ENCODE measurements at places on chromosomes 2 and 18.

GRCh38 chr2:85577386-85578242 is at the start of gene VAMP8:
Gene VAMP8 (plus strand): TSS chr2:85577586. CDS start chr2:85577647, 61 bp downstream.
- DNase-seq, result peak; percentile 53

GRCh38 chr2:43541165-43541564 is 54.7 kb downstream of the THADA start:
- DNase-seq, result no peak

DNA sequence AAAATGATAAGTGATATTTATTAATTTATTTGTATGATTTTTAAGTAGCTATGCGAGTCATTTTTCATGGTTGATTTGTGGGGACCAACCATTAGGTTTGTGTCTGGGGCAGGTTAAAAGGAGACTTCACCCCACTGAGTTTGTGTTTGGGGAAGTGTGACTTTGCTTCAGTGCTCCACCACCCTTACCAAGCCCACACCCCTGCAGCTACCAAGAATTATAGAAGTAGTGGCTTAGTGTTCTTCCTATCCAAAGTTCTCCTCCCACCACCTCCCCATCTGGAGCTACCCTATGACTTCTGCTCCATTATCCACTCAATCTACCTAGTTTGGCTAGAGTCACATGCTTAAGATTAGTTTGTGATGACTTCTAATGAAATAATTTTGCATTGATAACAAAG is 182.1 kb upstream of the ZEB2 start:
- DNase-seq, result no peak

- DNase-seq, result no peak
Measured at GRCh38 chr2:9441556-9441955, 18.1 kb downstream of the CPSF3 start.

GRCh38 chr2:157290525-157290924 is 33.0 kb downstream of the GALNT5 start:
- no peak for DNase-seq

DNA sequence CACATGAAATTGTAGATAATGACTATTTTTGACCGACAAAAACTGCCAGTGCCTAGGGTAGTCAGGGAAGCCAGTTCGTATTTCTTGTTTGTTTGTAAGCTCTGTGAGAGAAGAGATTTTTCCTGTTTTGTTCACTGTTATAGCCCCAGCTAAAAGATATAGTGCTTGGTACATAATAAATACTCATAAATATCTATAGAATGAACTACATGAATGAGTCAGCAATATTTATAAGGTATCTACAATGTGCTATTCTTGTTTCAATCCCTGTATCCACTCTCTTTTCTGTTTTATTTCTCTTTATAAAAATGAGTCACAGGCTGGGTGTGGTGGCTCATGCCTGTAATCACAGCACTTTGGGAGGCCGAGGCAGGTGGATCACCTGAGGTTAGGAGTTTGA is 275.6 kb upstream of the FANCL start:
- DNase-seq, result no peak

DNA sequence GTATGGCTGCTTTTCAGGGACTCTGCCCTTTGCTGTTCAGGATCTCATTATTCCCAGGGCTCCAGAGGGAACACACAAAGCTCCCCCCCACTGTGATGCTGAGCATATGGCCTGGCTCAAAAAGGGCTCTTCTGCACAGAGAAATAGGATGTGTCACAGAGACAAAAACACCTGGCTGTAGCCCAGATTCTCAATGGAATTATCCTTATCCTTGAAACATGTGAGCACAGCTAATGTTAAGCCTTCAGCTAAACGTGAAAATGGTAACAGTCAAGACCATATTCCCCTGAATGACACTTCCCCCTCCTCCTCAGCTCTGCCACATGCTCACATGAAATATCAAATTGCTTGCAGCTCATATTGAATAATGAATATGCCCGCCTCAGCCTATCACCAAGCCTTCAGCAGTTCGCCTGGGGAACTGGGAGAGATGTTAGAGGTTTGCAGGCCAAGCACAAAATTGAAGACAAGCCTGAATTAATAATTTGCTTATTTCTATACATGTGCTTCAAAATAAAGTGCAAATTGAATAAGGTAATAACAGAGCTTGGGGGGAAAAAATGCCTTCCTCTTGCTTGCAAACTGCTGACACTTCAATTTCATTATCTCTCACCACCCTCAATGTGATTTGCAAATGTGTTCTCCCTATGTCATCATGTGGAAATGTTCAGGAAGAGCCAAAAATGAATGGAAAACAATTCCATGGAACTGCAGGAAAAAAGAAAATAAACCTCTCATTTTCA is 181.0 kb upstream of the HNRNPA3 start:
- no peak for DNase-seq

- no peak for DNase-seq
Measured at GRCh38 chr2:181407171-181407570, 50.0 kb upstream of the ITGA4 start.

DNA sequence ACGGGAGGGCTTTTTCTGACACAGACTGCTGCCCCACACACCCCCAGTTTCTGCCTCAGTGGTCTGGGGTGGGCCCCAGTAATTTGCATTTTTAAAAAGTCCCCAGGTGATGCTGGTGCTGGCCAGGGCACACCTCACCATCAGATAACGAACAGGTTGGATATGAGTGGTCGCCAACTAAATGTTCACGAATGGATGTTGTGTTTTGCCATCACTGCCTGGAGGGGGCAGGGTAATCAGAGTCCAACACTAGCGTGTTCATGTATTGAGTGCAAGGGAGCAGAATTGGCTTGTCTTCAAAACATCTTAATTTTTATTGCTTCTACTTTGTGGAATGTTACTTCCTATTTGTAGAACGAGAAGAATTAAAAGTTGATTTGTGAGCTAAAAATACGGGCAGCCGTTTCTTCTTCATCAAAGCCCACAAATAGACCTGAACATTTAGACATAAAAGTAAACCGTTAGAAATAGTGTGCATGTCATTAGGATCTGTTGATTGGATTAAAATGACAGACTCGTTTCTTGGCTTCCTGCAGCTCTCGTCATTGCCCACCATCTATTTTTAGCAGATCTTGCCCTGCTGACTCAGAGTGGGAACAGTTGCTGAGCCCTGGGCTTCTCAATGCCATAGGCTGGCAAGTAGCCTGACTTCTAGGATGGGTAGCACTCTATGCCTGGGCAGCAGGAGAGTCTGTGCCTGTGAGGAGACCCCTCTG is 45.2 kb downstream of the NCK2 start:
- no peak for DNase-seq

GRCh38 chr2:217113491-217113890 is 253.6 kb upstream of the TNP1 start:
- DNase-seq, result no peak

- DNase-seq, result no peak
Measured at GRCh38 chr2:52775674-52776073, 991.9 kb upstream of the CHAC2 start.

DNA sequence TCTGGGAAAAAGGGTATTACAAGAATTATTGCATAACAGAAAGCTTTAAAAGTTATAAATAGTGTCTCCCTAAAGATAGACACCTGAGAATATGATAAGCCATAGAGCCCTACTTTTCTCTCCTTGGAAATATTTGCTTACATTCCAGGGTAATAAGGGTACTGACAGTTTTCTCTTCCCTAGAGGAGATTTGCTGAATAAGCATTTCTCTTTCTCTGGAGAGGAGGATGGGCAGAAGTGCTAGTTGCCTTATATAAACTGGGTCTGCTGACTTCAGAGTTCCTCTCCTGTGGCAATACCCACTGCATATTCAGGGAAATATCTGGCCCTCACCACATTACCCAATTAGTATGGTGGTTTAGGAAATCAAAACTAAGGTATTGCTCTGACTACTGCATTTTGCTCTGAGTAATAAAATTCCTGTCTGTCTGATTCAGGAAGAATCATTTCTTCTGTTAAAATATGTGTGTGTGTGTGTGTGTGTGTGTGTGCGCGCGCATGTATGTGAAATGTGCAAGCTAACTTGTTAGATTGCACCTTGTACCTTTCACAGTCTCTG is 1391.3 kb downstream of the DSC3 start:
- DNase-seq, result no peak

GRCh38 chr2:225367482-225367881 is 32.0 kb upstream of the NYAP2 start:
- DNase-seq, result no peak

GRCh38 chr2:20544153-20544747 is 97.4 kb downstream of the RHOB start:
- DNase-seq, result no peak

Measured in stimulated activated CD4-positive, alpha-beta T cell treated with anti-CD3 and anti-CD28 coated beads, Interleukin-2, amount 100 ng/mL, for 48 hours (primary cell).